ENCODE measurements at places on chromosomes 4 and X.

DNA sequence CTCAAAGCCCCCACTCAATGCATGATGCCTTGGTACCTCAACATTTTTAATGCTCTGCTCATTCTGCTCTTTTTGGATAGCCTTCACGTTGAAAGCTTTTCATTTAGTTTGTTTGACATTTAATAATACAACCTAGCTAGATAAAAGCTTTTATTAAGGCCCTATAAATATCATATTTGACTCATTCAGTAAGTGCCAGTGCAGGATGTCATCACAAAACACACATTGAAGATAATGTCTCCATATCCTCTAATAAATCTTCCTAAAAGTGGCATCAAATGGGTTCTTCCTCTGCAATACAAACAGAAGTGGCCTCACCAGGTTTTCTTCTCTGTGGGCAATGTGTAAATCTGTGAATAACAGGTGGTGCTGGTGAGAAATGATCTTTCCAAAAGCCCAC lies 12.0 kb upstream of the PCYT1B start:
- no peak for DNase-seq

- DNase-seq: no peak
These were observed 29.0 kb downstream of the NAA11 start for GRCh38 chr4:79296768-79297428.

- no peak for DNase-seq
These were observed 67.1 kb downstream of the MID1IP1 start for GRCh38 chrX:38868321-38868720.

DNA sequence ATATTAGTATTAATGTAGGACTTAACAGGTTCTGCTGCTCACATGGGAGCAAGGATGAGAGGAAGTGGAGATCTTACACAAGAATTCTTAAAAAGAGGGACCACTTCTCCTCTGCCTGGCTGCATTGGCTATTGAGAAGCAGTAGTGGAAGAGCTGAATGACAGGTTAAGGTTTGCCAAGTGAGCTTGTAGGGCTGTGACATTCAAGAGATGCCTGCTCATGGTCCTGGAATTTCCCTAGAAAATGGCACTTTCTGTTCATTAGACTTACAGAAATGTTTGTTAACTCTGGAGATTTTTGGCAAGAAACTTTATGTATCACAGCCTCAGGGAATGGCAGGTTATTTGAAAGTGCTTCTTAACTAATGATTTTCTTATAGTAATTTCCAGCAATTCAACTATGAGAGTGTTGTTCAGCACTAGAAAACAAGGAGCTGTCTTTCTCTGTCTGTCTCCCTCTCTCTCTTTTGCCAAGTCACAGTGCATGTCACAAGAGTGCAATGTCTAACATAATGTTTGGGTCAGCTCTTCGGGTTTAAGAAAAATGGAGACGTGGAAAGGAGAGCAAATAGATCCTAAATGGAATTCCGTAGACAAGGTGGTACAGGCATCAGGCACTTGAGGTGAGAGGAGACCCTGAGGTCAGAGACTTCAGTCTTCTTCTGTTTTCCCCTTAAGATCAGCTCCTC lies 8.3 kb upstream of the NAP1L5 start:
- DNase-seq: no peak

GRCh38 chrX:48470833-48471118 lies 716 bp upstream of the SLC38A5 start:
- no peak for DNase-seq

GRCh38 chr4:146193628-146194027 lies 18.1 kb downstream of the LSM6 start:
- DNase-seq: no peak

- no peak for DNase-seq
These were observed 191.1 kb downstream of the KCTD8 start for GRCh38 chr4:44257461-44257860.

GRCh38 chr4:915595-915994 lies 16.5 kb downstream of the GAK start:
- DNase-seq: no peak
